Activated T-helper 17 cell treated with anti-CD3 and anti-CD28 coated beads, Interleukin-2, amount 50 U/mL, for 72 hours (primary cell): ENCODE measurements at places on chromosomes 3 and 15.

DNA sequence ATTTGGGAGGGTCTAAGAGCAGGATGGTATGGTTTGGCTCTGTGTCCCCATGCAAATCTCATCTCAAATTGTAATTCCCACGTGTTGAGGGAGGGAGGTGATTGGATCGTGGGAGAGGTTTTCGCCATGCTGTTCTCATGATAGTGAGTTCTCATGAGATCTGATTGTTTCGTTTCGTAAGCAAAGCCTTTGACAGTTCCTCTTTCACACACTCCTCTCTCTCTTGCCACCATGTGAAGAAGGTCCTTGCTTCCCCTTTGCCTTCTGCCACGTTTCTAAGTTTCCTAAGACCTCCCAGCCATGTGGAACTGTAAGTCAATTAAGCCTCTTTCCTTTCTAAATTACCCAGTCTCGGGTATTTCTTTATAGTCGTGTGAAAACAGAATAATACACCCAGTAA lies 553.7 kb downstream of the TAFA4 start:
- no peak for ATAC-seq

DNA sequence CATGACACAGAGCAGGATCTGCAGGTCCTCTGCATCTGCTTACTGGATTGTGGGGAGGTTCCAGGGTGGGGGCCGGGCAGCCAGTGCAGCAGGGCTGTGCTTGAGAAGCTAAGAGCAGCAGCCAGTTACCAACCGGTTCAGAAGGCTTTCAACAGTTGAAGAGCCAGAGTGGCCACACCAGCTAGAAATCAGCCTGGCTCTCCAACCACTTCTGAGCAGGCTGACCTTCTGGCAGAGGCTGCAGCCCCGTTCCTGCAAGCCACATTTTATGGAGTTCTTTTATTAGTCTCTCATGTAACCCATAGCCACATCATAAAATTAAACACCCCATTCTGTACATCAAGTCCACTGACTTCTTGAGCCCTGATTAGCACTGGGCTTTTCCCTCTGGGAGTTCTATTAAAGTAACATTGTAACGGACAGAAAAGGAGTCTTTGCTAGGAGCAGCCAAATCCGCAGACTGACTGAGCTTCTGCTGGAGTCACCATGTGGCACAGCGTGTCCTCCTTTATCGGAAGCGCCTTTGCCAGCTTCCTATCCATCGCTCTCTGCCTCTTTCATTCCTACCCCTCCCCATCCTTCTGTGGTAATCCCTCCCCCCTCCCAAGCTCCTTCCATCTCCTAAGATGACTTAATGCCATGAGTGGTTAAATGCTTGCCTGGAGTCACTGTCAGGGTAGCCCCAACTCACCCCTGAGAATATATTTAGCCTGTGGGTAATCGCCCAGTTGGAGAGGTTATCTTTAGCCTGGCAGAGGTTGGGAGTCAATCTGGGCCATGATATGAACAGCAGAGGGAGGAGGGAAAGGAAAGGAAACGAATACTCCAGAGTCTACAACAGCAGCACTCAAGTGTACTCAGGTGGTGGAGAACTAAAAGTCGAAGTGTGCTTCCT lies 138.5 kb upstream of the HES1 start:
- no peak for ATAC-seq

DNA sequence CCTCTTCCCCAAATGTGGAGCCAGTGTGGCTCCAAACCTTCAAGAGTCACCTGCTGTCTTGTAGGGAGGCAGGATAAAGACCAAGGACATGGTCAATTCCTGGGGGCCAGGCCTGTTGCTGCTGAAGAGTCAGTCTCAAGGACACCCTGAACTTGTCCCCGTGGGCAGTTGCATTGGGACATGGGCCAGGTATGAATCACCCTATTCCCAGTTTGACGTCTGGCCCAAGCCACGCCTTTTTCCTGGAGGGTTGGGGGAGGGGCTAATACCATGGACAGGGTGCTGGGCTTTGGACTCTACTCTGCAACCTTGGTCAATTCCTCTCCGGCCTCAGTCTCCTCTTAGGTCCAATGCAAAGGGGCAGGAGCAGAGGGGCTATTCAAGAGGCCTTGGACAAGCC lies 10.4 kb downstream of the ATP2B2 start:
- no peak for ATAC-seq

GRCh38 chr3:106401666-106402490 lies 533.1 kb upstream of the CBLB start:
- ATAC-seq: no peak

- no peak for ATAC-seq
Measured at GRCh38 chr3:58502872-58503271, 11.0 kb downstream of the KCTD6 start.
